ENCODE measurements at places on chromosomes 1 and 21.

DNA sequence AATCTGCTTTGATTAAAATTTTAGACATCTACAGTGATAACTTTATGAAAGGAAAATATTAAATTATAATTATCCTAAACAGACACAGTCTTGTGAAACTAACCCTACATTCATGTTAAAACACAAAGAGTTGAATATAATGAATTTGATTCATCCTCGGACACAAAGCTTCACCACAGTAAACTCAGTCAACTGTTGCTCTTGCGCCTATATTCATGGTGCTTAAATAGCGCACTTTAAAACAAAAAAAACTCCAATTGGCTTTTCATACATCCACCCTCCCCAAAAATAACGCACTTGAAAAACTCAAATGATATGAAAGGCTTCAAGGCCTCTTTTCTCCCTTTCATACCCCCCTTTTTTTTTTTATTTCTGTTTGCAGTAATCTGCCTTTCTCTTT is 260.3 kb downstream of the FAF1 start:
- no peak for DNase-seq

- DNase-seq = no peak
Observed at GRCh38 chr1:6421266-6421665, 1.5 kb upstream of the HES2 start.

DNA sequence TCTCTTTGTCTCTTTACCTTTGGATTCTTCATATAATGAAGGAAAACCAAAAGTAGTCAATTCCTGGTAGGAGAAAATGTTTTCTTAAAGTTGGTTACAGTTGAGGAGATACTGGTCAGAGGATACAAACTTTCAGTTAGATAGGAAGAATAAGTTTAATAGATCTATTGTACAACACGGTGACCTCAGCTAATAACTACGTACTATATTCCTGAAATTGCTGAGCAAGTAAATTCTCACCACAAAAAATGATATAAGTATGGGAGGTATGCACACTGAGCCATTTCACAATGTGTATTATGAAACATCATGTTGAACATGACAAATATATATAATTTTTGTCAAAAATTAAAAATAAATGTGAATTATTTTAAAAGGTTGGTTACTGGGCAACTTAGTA is 20.4 kb downstream of the SSX2IP start:
- DNase-seq = no peak

- DNase-seq = no peak
Observed at GRCh38 chr1:28248273-28249012, 10.9 kb upstream of the SESN2 start.

DNA sequence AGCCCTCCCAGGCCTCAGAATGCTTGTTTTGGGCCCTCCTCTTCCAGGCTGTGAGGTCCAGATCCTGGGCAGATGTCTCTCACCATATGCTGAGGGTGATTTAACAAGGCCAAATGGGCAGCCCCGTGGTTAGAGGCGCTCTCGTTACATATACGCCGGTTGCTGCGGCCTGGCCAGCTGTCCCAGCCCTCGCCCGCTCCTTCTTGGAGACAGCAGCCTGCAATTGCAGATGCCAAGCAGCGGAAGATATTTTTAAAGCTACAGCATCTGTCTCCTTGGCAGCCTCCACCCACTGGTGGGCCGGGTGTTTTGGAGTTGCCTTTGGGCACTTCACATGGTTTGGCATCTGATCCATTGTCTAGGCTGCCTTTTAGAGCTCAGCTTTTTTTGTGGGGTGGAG is 178.8 kb upstream of the NFIA start:
- DNase-seq = no peak

GRCh38 chr1:56065729-56066128 is 513.6 kb downstream of the PLPP3 start:
- no peak for DNase-seq

DNA sequence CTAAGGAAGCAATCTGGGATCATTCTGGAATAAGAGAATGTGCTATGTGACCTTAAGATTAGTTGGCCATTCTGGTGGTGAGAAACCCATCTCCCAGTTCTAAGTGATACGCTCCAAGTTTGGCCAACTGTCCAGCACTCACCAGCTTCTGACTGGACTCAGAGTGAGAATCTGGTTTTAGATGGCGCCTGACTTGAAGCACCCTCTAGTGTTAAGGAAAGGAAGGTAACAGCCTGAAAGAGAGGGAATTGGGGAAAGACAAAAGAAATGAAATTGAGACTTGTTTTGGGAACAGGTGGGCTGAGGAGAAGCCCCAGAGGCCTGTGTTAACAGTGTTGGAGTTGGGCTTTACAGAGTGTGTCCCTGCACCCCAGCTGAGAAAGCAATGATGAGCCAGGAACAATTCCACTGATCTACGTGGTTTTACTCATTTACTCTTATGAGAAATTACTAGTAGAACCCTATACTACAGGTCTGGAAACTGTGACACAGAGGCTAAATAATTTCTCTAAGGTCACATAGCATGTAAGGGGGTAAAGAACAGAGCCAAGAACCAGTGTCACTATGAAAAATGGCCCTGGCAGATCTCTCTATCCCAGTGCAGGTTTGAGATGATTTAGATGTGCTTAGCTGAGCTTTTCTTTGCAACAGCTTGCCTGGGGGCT is 9.3 kb upstream of the FCAMR start:
- no peak for DNase-seq

GRCh38 chr1:39901714-39902459 is at the start of gene MYCL:
Gene MYCL, minus strand, starts transcription at chr1:39901917. Its CDS starts 483 bp downstream, at chr1:39901434.
- no peak for DNase-seq

DNA sequence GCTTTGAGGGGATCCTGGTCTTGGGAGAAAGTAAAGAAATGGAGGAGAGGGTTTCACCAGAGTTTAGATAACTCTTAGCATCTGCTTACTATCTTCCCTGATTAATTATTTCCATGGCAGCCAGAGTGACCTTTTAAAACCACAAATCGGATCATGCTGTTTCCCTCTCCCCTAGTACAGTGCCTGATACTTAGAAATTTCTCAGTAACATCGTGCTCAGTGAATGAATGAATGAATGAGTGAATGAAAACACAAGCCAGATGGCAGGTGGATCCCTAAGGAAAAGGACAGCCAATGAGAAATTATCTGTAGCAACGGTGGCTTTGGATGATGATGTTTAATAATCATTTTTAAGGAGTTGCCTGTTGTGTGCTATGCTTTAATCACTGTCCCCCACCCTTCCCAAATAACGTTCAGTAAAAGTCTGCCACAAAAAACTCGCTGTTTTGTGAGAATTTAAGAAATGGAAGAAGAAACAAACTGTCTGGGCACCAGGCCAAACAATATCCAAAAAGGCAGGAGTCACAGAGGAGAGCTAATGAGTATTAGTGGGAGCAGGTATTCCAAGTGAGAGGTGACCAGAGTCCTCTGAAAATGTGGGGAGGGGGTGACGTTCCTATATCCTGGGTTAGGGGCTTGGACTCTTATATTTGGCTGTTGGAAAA is 737 bp upstream of the SMAP2 start:
- DNase-seq = no peak

- no peak for DNase-seq
Observed at GRCh38 chr1:43693371-43693770, 14.0 kb upstream of the ST3GAL3 start.

- DNase-seq = no peak
Observed at GRCh38 chr1:234238060-234238459, 135.2 kb upstream of the COA6 start.

DNA sequence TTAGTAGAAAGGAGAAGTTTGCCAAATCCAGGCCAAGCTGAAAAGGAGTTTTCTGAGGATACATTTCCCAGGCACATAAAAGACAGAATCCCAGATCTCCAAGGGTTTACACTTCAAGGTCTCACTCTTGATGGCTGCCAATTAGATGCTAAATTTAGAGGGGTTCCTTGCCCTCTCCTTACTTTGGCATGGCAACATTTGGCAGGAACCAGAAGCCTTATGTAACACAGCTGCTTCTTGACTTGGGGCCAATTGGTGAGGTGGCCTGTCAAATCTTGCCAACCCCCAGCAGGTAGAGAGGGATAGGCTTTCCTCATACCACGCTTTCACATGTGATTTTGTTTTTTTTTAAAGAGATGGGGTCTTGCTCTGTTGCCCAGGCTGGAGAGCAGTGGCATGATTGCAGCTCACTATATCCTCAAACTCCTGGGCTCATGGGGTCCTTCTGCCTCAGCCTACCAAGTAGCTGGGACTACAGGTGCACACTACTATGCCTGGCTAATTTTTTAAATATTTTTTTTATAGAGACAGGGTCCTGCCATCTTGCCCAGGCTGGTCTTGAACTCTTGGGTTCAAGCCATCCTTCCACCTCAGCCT is 25.2 kb upstream of the NKAIN1 start:
- no peak for DNase-seq

DNA sequence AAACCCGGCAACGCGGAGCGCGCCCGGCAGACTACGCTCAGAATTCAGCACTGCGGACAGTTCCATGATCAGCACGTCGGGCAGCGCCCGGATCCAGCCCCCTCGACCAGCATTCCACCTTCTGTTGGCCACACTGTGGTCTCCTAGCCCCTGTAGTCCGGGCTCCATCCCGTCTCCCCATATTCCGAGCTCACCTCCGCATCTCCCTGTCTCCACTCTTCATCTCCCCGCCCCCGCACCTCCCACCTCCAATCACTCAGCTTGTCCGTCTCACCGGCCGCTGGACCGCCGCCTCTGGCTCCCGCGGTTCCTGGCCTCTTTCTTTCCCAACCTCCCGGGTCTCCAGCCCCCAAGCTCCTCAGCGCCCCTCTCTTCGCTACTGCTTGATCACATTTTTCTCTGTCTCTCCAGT is 500 bp downstream of the EPHA10 start:
- no peak for DNase-seq

- DNase-seq = no peak
Observed at GRCh38 chr1:36160949-36161485, 5.1 kb downstream of the MAP7D1 start.

DNA sequence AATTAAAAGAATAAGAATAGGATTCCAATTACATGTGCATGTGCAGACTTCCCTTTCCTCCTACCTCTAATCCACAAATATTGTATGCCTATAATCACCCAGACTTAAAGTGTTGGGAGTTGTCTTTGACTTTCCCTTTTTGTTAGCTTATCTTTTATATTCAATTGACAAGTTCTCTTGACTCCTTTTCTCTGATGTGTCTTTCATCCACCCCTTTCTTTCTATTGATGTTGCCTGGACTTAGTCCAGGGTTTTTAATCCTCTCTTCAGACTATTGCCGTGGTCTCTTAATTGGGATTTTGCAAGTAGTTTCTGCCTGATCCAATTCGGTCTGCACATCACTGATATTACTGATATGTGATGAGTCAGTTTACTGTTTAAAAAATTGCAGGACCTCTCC is 170.9 kb downstream of the LHX8 start:
- no peak for DNase-seq

DNA sequence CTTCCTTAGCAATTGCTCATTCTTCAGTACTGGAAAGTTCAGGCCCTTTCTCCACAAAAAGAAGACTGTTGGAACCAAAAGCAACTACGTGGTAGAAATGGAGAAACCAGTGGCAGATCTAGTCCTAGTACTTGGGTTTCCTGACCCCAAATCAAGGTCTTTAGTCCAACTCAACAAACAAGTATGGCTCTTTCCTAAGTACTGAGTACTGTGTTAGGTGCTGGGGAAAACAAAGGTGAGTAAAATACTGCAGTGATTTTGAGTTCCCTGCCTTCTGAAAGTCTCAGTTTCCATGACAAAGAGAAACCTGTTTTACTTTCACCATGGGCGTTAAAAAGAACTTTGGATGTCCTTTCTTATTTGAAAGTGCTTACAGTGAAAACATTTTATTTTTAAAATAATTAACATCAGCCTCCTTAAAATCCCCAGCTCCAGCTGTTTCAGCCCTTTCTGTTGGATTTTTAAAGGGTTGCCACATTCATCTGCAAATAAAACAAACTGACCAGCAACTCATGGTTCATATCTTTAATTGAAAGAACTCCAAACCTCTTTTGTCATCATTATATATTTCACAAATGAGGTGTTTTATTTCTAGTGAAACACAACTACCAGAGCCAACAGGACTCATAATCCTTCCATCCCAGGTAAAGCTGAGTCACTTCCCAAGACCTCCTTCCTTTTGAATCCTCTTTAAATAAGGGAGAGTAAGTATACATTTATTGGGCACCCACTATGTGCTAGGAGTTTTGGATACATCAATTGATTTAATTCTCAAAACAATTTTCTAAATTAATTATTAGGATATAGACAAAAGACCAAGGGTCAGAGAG is 35.4 kb downstream of the PLPP3 start:
- no peak for DNase-seq

DNA sequence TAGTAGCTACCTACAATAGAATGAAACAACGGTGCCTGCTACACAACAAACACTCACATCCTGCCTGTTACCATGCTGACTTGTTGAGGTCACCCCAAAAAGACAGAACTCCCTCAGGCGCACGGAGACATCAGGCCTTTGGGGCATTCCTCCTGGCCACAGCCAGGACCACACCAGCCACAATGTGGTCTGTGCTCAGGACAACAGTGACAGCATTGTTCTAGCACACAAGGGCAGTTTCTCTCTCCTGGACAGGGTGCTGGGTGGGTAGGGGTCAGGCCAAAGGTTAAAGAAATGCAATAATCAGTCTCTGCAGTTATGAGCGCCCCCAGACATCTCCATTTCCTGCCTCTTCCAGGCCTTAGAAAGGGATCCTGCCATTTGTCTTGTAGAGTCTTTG is 39.5 kb downstream of the CTNNBIP1 start:
- DNase-seq = no peak

- no peak for DNase-seq
Observed at GRCh38 chr1:234022302-234022701, 117.8 kb downstream of the SLC35F3 start.

- DNase-seq = no peak
Observed at GRCh38 chr1:110132682-110133081, 17.6 kb upstream of the SLC6A17 start.

GRCh38 chr1:25640646-25641328 is 24.2 kb downstream of the MAN1C1 start:
- no peak for DNase-seq

DNA sequence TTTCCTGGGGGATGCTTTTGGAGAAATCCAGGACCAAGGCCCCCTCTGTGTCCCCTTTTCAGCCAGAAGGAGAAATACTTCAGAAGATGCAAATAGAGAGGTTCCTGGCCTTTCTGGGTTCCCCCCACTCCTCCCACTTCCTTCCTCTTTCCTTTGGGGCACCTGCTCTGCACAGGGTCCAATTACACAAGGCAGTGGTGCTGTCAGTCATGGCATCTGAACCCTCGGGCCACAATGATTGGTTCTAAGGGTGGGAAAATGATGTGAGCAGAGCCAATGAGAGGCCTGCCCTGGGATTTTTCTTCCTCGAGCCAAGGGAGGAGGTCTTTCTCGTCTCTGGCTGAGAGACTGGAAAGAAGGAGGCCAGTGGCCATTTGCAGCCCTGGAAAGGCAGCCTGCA is 282.2 kb downstream of the NPHP4 start:
- DNase-seq = no peak

GRCh38 chr21:45753445-45753844 is 109.9 kb downstream of the PCBP3 start:
- DNase-seq = no peak

GRCh38 chr1:215501496-215501895 is 65.6 kb upstream of the KCTD3 start:
- no peak for DNase-seq

- DNase-seq = no peak
Observed at GRCh38 chr1:29465755-29466154, 229.4 kb downstream of the PTPRU start.
